ENCODE measurements at places on chromosomes 11 and 22.

DNA sequence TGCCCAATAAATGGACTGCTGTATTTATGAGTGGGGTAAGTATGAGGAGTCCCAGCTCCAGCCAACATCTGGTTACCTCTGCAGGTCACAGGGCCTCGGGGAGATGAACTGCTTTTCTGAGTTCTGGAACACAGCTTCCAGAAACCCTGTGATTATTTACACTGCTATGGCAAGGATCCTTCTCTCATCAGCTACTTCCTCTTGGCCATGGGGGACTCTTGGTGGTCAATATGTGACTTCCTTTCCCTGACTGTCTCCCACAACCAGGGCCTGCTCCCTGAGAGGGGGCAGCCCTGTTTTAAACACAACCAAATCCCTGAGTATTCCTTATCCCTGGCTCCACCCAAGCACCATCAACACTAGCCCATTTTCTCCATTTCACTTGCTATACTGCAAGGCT, 10.0 kb downstream of the RHOG start:
- no peak for DNase-seq

DNA sequence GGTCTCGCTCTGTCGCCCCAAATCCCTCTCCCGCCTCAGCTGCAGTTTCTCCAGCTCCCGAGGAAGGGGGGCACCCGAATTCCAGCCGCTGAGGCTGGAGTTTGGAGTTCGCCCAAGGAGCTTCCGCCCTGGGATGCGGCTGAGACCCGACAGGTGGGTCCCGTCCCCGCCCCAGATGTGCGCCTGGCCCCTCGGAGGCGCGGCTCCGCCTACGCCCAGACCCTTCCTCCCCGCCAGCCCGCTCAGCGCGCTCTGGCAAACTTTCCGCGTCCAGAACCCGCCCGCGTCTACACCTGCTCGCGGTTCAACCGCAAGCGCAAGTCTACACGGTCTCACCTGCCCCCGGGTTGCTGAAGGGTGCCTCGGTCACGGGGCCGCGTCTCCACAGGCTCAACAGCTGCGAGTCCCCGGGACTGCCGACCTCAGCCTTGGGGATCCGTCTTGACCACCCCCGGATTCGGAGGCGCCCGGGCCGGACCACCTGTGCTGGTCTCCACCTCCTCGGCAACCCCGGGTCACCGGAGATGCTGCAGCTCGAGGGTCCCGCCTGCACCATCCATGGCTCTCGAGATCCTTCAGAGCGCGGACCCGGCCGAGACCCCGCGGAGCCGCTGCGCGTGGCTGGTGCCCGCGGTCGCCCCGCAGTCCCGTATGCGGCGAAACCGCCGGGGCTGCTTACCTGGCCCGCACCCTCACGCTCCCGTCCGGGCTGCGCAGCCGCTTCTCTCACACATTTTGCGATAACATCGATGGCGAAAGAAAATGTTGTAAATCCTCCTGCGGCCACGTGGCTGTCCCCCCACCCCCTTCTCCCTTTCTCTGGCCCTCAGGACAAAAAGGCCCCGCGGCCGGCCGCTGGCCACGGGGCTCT, 63.6 kb downstream of the NFAM1 start:
- no peak for DNase-seq

- no peak for DNase-seq
These were observed 14.0 kb downstream of the MYRF start for GRCh38 chr11:61766353-61766841.

- DNase-seq, result no peak
These were observed 17.2 kb downstream of the POLR3H start for GRCh38 chr22:41526830-41527799.

DNA sequence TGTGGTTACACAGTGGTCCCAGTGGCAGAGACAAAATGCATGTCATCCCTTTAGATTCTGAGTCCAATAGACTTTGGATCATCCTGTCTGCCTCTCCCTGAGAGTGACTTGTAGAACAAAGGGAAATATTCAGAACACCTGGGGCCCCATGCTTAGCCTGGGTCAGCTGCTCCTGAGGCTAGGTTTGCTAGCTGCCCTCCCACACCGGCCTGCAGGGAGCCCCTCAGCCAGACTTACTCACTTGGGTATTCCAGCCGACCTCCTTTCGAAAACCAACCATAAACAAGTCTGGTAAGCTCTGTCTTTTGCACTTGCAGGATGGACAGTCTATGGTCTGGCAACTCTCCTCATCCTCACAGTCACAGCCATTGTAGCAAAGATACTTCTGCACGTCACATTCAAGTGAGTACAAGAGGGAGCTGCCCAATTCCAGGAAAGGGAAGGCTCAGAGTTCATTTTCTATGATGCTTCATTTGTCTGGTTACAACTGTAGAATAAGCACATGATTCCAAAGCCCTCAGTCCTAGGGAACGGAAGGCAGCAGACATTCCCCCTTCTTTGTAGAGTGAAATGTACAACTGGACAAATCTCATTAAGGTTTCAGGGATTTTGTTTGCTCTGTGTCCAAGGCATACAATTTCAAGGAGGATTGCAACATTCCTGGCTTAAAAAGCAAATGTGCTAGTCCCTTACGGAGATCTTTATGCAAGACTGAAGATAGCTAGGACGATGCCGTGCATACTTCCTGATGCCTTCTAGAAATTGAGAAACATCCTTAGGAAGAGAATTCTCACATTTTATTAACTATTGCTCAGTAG, 65.5 kb upstream of the EMID1 start:
- DNase-seq, result no peak

GRCh38 chr11:133156986-133157745, 375.1 kb downstream of the OPCML start:
- DNase-seq, result no peak

DNA sequence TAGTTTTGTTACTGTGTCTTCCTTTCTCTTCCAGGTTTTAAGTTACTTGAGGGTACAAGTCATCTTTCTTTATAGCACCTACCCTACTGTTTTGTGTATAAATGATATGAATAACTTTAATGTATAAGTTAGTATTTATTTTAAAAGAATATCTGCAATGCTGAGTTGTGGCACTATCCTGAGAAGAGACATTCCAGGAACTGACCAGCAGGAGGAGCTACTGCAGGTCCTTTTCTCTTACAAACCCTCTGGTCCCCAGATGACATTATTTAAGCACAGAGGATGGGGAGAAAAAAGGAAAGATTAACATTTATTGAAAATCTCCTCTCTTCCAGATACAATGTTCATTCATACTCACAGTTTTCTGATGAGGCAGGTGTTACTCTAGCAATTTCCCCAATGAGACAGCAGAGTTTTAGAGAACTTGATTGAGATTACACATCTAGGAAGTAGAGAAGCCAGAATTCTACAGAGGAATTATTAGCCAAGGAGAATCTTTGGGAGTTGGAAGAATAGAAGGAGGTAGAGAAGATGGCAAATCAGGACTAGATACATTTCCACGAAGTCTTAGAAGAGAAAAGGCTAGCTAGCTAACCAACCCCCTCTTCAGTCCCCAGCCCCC, 541.2 kb upstream of the API5 start:
- no peak for DNase-seq

GRCh38 chr11:65438257-65439151, 15.9 kb downstream of the NEAT1 start:
- no peak for DNase-seq

GRCh38 chr22:40322021-40322420, 24.3 kb upstream of the ADSL start:
- no peak for DNase-seq

DNA sequence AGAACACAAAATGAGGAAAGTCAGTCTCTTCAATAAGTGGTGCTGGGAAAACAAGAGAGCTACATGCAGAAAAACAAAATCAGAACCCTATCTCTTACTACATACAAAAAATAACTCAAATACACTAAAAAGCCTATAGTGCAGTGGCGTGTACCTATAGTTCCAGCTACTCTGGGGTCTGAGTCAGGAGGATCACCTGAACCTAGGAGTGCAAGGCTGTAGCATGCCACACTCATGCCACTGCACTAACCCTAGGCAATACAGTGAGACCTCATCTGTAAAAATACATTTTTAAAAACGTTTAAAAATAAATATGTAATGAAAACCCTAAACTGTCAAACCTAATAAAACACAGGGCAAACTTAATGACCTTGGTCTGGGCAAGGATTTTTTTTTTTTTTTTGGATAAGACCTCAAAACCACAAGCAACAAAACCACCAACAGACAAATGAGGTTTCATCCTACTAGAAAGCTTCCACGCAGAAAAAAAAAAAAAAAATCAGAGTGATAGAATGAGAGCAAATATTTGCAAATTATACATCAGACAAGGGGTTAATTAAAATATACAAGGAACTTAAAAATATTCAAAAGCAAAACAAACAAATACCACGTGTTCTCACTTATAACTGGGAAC, 35.2 kb downstream of the XKR3 start:
- no peak for DNase-seq

DNA sequence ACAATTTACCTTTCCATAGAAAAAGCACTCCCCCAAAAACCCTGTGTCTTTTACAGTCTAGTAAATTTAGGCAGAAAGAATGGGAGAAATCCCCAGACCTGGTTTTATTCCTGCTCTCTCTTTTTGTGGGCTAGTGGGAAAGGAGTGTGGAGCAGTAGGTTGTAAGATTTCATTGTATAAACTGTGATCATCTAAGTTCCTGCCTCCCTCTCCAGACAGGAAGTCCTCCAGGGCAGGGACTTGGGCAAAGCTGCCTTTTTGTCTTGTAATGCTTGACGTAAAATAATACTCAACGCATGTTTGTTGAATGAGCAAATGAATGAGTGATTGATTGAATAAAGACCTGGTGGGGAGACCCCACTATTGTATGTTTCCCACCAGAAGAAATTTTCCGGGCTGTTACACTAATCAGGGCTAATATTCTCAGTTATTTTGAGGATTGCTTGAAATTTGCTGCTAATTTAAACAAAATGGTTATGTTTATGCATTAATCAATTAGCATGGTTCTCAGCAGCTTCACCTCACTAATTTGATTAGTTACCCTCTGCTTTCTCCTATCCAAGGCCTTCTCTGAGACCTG, 36.3 kb downstream of the CSNK2A3 start:
- no peak for DNase-seq

- DNase-seq, result no peak
These were observed 14.1 kb downstream of the SPECC1L start for GRCh38 chr22:24284747-24285203.

DNA sequence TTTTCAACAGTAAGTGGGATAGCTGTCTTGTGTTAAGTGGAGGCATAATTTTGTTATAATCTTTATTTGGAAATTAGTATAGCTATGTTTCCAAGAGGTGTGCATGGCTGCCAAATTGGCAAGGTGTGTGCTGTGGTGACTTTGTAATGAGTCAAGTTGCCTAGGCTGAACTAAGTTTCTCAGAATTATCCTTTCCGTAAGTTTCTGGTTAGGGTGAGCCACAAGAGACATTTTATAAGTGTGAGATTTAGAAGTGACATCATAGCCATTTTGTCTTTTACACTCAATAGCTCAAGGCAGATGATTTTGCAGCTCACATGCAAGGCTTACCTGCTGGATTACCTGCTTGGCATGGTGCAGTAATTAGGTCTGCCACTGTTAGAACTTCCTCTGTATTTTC, 90.3 kb downstream of the C11orf87 start:
- no peak for DNase-seq

- no peak for DNase-seq
These were observed 2.1 kb upstream of the RAG2 start for GRCh38 chr11:36600180-36600579.

- DNase-seq, result no peak
These were observed 205.0 kb upstream of the RAG2 start for GRCh38 chr11:36803084-36803483.

- no peak for DNase-seq
These were observed 29.4 kb upstream of the LYVE1 start for GRCh38 chr11:10597877-10598351.

DNA sequence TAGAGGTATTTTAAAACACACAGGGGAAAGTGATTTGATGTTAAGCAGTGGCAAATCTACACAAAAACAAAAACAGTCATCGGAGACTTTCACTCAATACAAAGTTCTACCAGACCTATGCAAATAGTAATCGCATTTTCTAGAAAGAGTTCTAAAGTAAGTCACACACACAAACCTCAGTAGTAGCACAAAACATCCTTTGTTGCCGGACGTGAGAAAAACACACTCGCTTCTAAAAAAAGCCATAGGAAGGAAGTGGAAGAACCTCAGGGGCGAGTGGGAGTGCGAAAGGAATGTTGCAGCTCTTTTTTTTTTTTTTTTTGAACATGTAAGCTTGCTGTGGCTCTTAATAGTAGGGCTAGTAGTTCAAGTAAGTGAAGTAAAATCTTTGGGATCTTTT, 88.9 kb downstream of the MAML2 start:
- DNase-seq, result no peak

- no peak for DNase-seq
These were observed 102.7 kb upstream of the PARVA start for GRCh38 chr11:12274558-12275197.

DNA sequence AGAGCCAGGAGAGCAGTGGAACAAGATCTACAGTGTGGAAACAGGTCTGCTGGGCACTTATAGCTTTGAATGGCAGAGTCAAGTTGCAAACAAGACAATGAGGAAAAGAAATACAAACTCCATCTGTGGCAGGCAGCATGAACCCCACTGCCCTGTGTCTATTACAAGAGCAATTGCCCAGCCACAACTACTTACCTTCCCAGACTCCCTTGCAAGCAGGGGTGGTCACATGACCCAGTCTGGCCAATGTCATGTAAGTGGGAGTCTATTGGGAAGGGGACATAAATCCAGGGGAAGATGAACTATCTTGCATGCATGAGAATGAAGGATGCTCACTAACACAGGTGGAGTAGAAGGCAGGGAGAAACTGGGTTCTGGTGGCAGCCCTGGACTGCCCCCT, 44.1 kb upstream of the RFPL3 start:
- DNase-seq, result no peak

DNA sequence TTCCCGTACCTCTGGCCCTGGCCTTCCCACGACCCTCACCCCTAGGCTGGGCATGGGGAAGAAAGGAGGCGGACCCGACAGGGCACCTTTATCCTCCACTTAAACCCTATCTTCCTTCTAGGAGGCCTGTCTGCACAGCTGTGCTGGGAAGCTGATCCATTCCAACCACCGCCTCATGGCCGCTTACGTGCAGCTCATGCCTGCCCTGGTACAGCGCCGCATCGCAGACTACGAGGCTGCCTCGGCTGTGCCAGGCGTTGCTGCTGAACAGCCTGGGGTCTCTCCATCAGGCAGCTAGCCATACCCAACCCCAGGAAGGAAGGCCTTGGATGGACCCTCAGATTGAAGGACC, 599 bp downstream of the TIMM10B start:
- DNase-seq, result no peak

GRCh38 chr22:36052505-36052941, 23.9 kb upstream of the RBFOX2 start:
- DNase-seq, result no peak

Data from upper lobe of right lung (tissue), 1 donor.